ENCODE measurements at places on chromosomes 11 and 22. TPM values are rescaled to one million over a fixed set of nuclear protein-coding genes. Genes with fewer than 3 reads are reported as not detected.

The GAL gene
- total RNA-seq: not detected

The GRM5 gene
- total RNA-seq: 0.12 TPM

The KRTAP5-8 gene
- not detected for total RNA-seq

The TEAD1 gene
- 332 TPM for total RNA-seq

The NXPE1 gene
- not detected for total RNA-seq

The CD81 gene
- 350 TPM for total RNA-seq

The CEP126 gene
- total RNA-seq: 3.7 TPM

The SEPTIN5 gene
- total RNA-seq: 47.7 TPM

The TRIM6 gene
- total RNA-seq: 8.3 TPM

The SLC25A45 gene
- total RNA-seq: 5.3 TPM

The PHF21B gene
- not detected for total RNA-seq

The OR51B4 gene
- total RNA-seq: not detected

The FGF4 gene
- not detected for total RNA-seq

The OR52M1 gene
- not detected for total RNA-seq

The SYT8 gene
- total RNA-seq: 1.1 TPM

The BIRC3 gene
- 1.8 TPM for total RNA-seq

The MIF gene
- 141 TPM for total RNA-seq

The CDKN1C gene
- 12.4 TPM for total RNA-seq

The MUC6 gene
- not detected for total RNA-seq

The JAML gene
- not detected for total RNA-seq

The SELENOM gene
- total RNA-seq: 144 TPM

The APOA5 gene
- 0.12 TPM for total RNA-seq

The VPREB3 gene
- not detected for total RNA-seq

The LRRC56 gene
- 0.65 TPM for total RNA-seq

The NRGN gene
- not detected for total RNA-seq

The DDI1 gene
- total RNA-seq: under 0.01 TPM

The ZNF74 gene
- total RNA-seq: 7.9 TPM
